Peyer's patch (tissue), 4 donors: ENCODE measurements at places on chromosomes 6 and 20.

GRCh38 chr20:6914986-6915385 lies 147.5 kb downstream of the BMP2 start:
- DNase-seq = no peak

GRCh38 chr6:24441599-24441904 lies 38.8 kb downstream of the MRS2 start:
- DNase-seq = no peak

DNA sequence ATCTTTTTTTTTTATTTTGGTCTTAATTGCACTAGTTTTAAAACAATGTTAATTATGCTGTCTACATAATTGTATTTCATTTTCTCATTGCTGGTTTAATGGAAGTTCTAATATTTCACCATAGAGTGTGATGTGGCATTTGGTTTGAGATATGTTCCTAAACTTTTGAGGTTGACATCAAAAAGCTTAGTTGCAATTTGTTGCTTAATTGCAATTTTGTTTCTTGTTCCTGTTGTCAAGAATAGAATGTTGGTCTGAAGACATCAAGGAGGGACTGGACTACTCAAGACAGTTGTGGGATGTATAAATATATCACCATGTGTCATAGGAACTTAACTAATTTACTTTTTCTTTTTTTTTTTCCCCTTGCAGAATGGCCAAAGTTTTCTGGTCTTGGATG lies 12.5 kb downstream of the HSF2 start:
- no peak for DNase-seq

GRCh38 chr6:15288856-15289255 lies 43.0 kb downstream of the JARID2 start:
- DNase-seq = peak; percentile 29

GRCh38 chr6:85810558-85810957 lies 167.9 kb upstream of the SYNCRIP start:
- no peak for DNase-seq

- no peak for DNase-seq
Measured at GRCh38 chr6:168149015-168149414, 70.0 kb upstream of the FRMD1 start.

DNA sequence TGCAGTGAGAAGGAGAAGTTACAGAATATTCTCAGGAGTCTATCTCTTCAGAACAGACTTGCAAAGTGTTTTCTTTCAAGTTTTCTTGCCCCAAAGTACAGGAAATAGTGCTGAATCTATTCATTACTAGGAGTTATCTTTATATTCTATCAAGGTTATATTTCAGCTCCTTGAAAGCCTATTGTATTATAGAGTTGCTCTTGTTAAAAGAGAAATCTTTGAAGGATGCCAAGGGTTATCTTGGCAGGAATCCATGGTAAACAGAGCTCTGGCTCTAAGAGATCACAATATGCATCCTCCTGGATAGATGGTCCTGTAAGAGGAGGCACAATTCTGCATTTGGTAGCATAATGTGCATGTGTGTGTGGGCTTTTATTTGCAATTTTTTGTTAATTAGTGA lies 21.2 kb upstream of the SNRPB2 start:
- no peak for DNase-seq

- no peak for DNase-seq
Measured at GRCh38 chr6:119728935-119729334, 379.4 kb upstream of the MAN1A1 start.

GRCh38 chr20:11982289-11982954 lies 64.7 kb downstream of the BTBD3 start:
- no peak for DNase-seq

DNA sequence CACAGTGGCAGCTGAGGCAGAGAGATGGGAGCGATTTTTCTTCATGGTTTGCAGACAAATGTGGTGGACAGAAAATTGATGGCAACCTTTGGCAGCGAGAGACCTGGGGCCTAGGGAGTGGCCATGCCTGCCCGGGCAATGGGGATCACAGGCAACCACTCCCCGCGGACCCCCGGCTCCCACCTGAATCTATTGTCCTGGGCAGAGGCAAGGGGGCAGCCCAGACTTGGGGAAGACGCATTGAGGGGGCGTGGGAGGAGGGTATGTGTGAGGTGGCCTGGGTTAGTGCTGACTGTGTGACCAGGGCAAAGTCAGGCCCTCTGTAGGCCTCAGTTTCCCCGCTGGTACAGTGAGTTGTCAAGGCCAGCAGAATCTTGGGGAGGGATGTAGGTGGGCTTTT lies 53.6 kb upstream of the BLCAP start:
- DNase-seq = no peak

- no peak for DNase-seq
Measured at GRCh38 chr6:54085047-54085446, 26.2 kb upstream of the MLIP start.

DNA sequence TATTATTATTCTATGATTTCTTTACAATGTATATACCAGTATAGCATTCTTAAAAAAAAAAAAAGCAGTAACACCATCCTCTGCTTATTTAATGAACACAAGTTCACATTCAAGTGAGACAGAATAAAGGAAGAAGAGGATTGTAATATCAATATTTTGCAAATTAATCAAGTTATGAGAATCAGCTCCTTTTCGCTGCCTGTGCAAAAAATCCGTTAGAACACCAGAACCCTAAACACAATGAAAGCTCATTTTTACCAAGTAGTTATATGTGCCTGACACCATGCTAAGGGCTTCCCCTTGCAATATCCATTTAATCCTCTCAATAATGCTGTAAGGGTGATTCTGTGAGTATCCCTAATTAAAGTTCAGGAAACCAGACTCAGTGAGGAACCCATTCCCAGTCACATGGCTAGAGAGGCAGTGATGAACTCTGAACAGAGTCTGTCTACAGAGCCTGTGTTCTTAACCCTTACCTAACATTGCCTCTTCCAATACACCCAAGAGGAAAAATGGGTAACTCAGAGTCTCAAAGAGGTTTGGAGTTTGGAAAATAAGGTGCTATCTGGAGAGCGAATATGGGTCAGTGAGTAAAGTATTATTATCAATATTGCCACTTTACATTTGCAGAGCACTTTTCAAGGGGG lies 66.8 kb downstream of the CDC40 start:
- no peak for DNase-seq

- DNase-seq = no peak
Measured at GRCh38 chr6:74713941-74714340, 491.9 kb downstream of the COL12A1 start.

- DNase-seq = peak; percentile 71
Measured at GRCh38 chr6:17101422-17102257, at the start of gene STMND1. Gene STMND1, plus strand, starts transcription at chr6:17102050. Its CDS starts 208 bp downstream, at chr6:17102258.

DNA sequence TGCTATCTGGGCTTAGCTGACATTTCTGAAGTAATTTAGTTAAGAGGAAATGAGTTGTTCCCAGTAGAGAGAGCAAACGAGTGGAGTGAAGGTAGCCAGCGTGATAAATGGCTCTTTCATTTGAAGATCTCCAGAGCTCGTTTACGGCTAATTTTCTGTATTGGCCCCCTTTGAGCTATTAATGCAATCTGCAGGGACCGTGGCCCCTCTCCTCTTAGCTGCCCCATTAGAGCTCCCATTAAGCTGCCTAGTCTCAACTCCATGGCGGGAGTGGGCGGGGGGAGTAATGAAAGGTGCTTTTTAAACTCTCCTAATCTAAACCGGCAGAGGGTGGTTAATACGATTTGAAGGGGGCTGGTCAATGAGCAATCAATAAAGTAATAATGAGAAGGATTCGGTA lies 12.5 kb downstream of the TFAP2B start:
- DNase-seq = no peak

- DNase-seq = no peak
Measured at GRCh38 chr6:53896196-53896595, 101.4 kb downstream of the LRRC1 start.

DNA sequence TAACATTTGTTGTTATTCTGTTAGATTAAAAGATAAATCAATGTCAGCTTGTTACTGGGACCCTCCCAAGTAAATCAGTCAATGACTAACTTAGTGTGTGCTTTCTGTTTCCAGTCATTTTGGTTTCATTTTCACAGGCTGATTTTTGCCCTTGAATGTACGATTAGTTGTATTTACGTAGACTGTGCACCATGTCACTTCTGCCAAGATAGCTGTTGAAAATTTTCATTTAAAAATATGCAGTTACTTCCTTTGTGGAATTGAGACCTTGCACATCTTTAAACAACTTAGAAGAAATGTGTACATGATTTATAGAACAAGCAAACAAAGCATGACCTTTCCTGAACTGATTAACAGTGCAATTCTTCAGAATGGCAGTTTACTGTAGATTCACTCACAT lies 944.8 kb upstream of the CITED2 start:
- DNase-seq = no peak

- no peak for DNase-seq
Measured at GRCh38 chr6:84835340-84835739, 70.9 kb upstream of the TBX18 start.

GRCh38 chr6:133504761-133505160 lies 263.6 kb downstream of the EYA4 start:
- DNase-seq = no peak

- DNase-seq = no peak
Measured at GRCh38 chr6:100346203-100346602, 118.5 kb downstream of the SIM1 start.

GRCh38 chr6:121544691-121545090 lies 109.2 kb downstream of the GJA1 start:
- DNase-seq = no peak

DNA sequence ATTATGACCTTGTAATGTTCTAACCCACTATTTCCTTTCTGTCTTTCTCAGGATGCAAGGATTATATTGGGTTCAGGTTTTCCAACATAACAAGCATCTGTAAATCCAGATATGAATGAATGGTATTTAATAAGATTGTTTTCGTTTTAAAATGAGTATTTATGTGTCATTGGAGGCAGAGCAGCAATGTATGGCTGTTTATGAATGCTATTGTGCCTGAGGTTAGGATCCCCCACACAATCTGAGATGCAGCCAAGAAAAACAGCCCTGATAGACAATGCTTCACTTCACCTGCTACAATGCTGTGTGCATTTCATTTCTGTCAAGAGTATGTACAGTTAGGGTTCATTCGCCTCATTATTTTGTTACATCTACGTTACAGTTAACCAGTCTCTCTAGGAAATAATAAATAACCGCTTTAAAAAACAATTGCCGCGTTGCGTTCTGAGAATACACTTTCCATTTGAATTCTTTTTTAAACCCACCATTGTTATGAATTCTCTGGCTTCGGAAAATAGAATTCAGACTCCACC lies 19.6 kb downstream of the TFAP2A start:
- DNase-seq = no peak

DNA sequence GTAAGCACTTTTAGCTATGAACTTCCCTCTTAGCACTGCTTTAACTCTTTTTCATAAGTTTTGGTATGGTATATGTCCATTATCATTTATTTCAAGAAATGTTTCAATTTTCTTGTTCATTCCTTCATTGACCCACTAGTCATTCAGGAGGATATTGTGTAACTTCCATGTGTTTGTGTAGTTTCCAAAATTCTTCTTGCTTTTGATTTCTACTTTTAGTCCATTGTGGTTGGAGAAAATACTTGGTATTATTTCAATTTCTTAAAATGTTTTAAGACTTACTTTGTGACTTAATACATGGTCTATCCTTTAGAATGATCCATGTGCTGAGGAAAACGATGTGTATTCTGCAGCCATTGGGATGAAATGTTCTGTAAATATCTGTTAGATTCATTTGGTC lies 176.5 kb downstream of the CENPW start:
- no peak for DNase-seq

GRCh38 chr6:120489941-120490340 lies 844.3 kb downstream of the TBC1D32 start:
- no peak for DNase-seq

GRCh38 chr20:63323357-63323981 lies 30.5 kb downstream of the COL20A1 start:
- DNase-seq = no peak

DNA sequence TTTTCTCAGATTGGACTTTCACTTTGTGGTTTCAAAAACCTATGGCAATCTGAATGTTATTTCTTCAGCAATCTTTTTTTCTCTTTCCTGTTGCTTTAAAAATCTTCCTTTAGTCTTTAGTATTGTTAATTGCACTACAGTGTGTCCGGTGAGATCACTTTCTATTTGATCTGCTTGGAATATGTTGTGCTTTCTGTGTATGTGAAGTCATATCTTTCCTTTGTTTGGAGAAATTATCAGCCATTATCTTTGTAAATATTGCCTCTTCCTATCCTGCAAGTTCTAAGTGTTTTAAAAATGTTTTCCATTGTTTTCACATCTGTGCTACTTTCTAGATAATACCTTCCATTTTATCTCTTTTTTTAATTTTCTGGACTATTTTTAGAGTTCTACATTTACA lies 171.4 kb upstream of the PRSS16 start:
- DNase-seq = no peak

- DNase-seq = no peak
Measured at GRCh38 chr6:26130581-26131249, 43.5 kb downstream of the HFE start.

GRCh38 chr20:2798095-2798805 lies 2.2 kb downstream of the CPXM1 start:
- no peak for DNase-seq

GRCh38 chr20:46356195-46357029 lies 48.1 kb upstream of the CDH22 start:
- DNase-seq = no peak

DNA sequence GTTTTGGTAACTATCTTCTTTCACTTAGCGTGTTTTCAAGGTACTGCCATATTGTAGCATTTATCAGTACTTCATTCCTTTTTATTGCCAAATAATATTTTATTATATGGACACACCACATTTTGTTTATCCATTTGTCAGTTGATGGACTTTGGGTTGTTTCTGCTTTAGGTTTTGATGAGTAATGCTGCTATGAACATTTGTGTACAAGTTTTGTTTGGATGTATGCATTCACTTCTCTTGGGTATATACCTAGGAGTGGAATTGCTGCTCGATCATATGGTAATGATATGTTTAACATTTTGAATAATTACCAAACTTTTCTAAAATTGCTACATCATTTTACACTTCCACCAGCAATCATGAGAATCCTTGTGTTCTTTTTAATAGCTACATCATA lies 6.4 kb upstream of the SLC22A7 start:
- DNase-seq = no peak

GRCh38 chr6:45923831-45924391 lies 91.7 kb downstream of the CLIC5 start:
- no peak for DNase-seq

DNA sequence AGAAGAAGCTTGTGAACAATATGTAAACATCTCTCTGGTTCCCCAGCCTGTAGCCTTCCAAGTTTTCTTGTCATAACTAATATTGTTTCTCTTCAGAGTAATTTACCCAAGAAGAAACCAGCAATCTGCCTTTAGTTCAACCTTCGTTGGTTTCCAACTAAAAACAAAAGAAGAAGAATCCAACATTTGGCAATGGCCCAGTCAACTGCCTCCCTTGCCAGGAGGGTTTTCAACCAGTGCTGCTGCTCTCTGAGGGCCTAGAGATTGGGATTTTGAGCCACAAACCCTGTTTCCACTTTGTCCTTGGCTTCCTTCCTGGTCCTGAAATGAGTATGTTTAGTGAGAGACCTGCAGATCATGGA lies 395.8 kb upstream of the CNR1 start:
- DNase-seq = no peak

- no peak for DNase-seq
Measured at GRCh38 chr6:7173843-7174503, 66.2 kb downstream of the RREB1 start.

GRCh38 chr6:110048221-110048875 lies 70.2 kb downstream of the GPR6 start:
- no peak for DNase-seq

GRCh38 chr6:50845499-50846143 lies 26.9 kb downstream of the TFAP2B start:
- DNase-seq = no peak
